ENCODE measurements at places on chromosomes 1 and 21. TPM values are rescaled to one million over a fixed set of nuclear protein-coding genes. Genes with fewer than 3 reads are reported as not detected.
A peak's percentile ranks its signal among the peaks of the same experiment; 100 is the strongest.

GRCh38 chr1:99850459-99851291 is 514 bp downstream of the AGL start:
- peaks cover 7% of the 10 kb centered on the region for H3K36me3 ChIP-seq
- DNase-seq = no peak
- peak overlapping the region; percentile 65 for H3K4me3 ChIP-seq
- H3K4me1 ChIP-seq = peaks cover 44% of the 10 kb centered on the region
- H3K27me3 ChIP-seq = no peaks in the 10 kb centered on the region
- H3K27ac ChIP-seq = peak overlapping the region; percentile 91

DNA sequence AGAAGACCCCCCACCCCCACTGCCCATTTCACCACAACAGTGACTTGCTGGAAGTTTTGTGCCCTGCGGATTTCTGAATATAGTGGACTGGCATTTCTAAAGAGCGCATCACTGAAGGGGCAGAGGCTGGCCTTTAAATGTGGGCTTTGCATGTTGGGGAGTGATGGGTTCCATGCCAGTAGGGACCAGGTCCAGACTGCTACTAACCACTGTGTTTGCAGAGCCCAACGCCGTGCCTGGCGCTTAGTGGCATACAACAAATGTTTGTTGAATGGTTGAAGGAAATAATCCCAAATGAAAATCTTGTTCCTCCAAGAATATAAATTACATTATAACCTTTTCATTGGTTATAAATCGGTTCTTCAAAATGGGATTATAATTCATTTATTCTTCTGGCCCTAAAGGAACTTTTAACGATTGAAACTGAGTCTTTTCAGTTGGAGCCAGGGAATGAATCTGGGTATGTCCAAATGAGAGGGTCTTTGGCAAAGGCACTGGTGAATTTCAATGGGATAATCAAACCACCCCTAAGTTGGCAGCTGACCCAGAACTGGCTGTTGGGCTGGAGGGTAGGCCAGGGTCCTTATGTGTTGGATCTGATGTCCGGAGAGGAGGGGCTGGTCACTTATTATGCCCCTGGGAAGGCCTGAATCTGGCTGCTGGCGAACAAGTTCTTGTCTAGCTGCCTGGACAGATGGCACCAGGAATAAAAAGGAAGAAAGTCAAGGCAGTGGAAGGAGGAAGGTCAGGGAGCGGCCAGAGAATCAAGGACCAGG is 13.8 kb upstream of the SDHB start:
- no peak for DNase-seq

DNA sequence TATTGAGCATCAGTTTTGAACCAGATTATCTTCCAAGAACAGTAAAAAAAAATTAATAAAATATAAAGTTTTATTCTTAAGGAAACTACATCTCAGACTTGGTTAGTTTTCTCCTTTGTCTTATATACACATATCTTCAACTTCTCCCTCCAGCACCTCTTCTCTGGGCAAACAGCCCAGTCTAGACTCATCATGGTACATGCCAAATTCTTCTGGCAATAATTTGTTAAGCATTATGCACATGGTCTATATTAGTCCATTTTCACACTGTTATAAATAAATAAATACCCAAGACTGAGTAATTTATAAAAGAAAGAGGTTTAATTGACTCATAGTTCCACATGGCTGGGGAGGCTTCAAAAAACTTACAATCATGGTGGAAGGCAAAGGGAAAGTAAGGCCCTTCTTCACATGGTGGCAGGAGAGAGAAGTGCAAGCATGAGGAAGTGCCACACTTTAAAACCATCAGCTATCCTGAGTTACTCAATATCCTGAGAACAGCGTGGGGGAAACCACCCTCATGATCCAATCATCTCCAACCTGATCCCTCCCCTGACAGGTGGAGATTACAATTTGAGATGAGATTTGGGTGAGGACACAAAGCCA is 108.7 kb upstream of the RNPC3 start:
- DNase-seq = no peak
- H3K27ac ChIP-seq = no peak overlapping the region
- H3K27me3 ChIP-seq = no peaks in the 10 kb centered on the region
- no peaks in the 10 kb centered on the region for H3K4me1 ChIP-seq
- no peak overlapping the region for H3K4me3 ChIP-seq

Gene DMBX1
- not detected for polyA plus RNA-seq

GRCh38 chr1:48080331-48081255 is 83.4 kb upstream of the TRABD2B start:
- H3K4me1 ChIP-seq = no peaks in the 10 kb centered on the region
- no peak overlapping the region for H3K27ac ChIP-seq
- no peaks in the 10 kb centered on the region for H3K27me3 ChIP-seq
- H3K4me3 ChIP-seq = no peak overlapping the region
- no peaks in the 10 kb centered on the region for H3K36me3 ChIP-seq

GRCh38 chr1:36123356-36123755 is 1.7 kb downstream of the COL8A2 start:
- DNase-seq = no peak
- peak overlapping the region; percentile 8 for H3K4me3 ChIP-seq
- H3K4me1 ChIP-seq = peaks cover 15% of the 10 kb centered on the region

DNA sequence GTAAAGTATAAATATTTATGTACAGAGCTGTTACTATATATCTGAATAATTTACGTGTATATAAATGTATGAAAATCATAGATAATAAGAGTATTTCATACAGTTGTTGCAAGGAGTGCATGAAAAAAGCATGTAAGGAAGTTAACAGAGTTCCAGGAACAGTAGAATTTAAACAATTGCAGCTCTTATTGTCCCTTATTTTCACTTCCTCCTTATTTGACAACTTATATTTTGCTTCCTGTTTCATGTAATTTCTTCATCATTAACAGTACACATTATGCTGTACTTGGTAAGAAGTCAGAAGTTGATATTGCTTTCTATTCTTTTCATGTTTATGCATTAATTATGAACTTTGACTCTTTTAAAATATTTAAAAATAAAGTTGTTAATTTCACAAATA is 681.5 kb downstream of the LRRIQ3 start:
- DNase-seq = no peak
- no peaks in the 10 kb centered on the region for H3K36me3 ChIP-seq

- H3K4me1 ChIP-seq = peaks cover 73% of the 10 kb centered on the region
- H3K27me3 ChIP-seq = no peaks in the 10 kb centered on the region
- no peak for DNase-seq
- H3K4me3 ChIP-seq = peak overlapping the region; percentile 88
These were observed 52.1 kb downstream of the EIF2D start for GRCh38 chr1:206560007-206560716.

Gene YY1AP1
- 35.6 TPM for polyA plus RNA-seq

DNA sequence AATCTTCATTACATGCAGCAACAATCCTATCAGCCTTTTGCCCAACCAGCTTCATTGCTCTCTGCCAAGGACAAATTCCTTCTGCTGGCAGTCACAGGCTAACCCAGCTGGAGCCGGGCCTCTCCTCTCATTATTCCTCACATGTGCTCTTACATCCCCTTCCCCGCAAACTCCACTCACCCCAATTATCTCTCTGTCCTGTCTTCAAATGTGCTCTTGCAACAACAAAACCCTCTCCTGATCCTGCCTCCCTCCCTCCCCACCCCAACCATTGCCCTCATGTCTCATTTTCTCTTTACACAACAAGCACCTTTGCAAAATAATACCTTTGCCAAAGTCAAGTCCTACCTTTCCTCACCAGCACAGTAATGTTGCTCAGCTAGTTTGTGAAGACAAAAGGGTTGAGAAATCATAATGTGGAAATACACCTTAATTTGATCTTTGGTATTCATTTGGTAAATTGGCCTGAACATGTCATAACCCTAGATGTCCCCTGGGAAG is 36.0 kb upstream of the DHCR24 start:
- no peaks in the 10 kb centered on the region for H3K27me3 ChIP-seq
- no peaks in the 10 kb centered on the region for H3K4me1 ChIP-seq
- no peak for DNase-seq
- no peaks in the 10 kb centered on the region for H3K36me3 ChIP-seq

DNA sequence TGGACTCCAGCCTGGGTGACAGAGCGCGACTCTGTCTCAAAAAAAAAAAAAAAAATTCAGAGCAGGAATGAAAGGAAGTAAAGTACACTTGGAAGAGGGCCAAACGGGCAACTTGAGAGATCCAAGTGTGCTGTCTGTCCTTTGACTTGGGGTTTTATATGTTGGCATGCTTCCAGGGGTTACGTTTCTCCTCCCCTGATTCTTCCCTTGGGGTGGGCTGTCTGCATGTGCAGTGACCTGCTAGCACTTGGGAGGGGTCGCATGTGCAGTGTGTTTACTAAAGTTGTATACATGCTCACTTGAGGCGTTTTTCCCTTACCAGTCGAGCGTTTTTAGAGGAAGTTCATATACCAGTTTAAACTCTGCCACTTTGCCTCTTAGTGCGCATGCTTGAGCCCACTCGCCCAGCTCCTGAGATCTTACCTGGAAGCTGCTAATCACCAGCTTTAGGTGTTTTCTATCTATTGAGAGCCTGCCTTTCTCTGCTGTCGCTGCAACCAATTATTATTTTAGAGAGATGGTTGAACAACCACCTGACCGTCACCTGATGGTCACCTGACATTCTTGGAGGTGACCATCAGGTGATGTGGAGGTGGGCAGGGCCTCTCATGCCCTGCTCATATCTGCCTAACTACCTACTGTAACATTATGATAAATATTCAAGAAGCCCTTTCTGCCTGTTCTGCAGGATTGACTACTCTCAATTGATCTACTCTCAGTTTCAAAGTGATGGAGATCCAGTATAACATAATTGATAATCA is 140.1 kb downstream of the MACF1 start:
- no peak overlapping the region for H3K27ac ChIP-seq
- no peak overlapping the region for H3K4me3 ChIP-seq
- DNase-seq = no peak
- H3K36me3 ChIP-seq = peaks cover 100% of the 10 kb centered on the region

All from spleen (tissue), 13 donors.